ENCODE measurements at places on chromosomes 11 and 22.
A peak's percentile ranks its signal among the peaks of the same experiment; 100 is the strongest.

DNA sequence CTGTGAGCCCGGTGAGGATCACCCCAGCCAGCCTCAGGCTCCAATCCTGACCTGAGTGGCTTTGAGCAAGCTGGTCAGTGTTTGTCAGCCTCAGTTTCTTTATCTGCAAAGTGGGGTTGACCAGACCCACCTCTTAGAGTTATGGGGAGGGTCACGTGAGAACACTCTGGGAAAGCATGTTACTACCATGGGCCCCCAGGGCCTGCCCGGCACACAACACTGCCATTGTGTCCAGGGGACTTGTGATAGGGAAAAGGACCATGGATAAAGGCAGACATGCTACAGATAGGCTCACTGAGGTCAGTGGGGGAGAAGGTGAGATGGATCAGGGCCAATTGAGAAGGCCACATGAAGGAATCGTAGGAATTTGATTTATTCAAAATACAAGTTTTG, 32.1 kb upstream of the SUSD2 start:
- no peak for DNase-seq

GRCh38 chr22:41445129-41446056, 1.2 kb downstream of the TOB2 start:
- DNase-seq: peak; percentile 7

DNA sequence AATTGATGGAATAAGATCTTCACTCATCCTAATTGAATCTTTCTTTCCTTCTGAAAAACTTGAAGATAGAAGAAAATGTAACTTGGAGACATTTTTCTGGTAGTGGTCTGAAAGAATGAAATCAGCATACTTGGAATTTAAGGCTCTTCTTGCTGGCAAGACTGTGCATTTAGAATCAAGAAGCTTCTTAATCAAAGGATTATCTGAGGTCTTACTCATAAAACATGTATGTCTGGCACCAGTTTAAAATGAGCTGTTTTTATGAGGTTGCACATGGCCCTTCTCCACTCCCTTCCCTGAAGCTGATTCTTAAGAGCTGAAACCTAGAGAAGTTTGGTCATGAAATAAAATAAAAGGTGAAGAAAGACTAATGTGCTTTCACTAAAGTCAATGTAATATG, 77.3 kb downstream of the ARHGEF12 start:
- DNase-seq: no peak

- no peak for DNase-seq
Measured at GRCh38 chr22:49209452-49210195, 618.0 kb downstream of the BRD1 start.

GRCh38 chr22:50361688-50362087, 18.6 kb downstream of the PPP6R2 start:
- DNase-seq: no peak

- DNase-seq: peak; percentile 23
Measured at GRCh38 chr22:25202290-25202921, 2.7 kb downstream of the CRYBB3 start.
